ENCODE measurements at places on chromosomes 1 and 21.

- DNase-seq, result no peak
Measured at GRCh38 chr1:36440646-36441045, 9.6 kb downstream of the OSCP1 start.

DNA sequence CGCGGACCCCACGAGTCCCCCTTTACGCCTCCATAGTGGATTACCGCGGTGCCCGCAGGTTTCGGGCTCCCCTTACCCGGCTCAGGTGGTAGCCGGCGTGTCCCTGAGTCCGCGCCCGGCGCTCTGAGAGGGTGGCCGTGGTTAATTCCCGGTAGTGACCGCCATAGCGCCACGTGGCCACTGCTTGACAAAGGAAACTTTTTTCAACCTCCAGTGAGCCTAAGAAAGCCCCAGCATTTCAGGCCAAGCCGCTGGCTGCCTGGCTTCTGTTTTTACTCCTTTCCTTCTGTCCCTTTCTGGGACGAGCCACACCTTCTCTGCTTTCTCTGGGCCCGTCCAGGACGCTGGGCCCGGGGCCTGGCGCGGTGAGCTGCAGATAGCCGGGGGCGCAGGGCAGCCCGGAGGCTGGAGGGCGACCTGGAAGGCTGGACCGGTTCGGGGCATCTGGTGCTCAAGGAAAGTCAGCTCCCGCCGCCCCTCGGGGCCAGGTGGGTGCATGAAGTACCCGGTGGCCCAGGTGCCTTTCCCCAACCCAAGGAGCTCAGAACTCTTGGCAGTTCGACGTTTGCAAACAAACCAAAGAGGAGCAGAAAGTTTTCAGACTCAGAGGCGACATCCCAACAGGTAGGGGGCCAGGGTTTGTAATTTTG lies 540 bp upstream of the C1orf198 start:
- no peak for DNase-seq

DNA sequence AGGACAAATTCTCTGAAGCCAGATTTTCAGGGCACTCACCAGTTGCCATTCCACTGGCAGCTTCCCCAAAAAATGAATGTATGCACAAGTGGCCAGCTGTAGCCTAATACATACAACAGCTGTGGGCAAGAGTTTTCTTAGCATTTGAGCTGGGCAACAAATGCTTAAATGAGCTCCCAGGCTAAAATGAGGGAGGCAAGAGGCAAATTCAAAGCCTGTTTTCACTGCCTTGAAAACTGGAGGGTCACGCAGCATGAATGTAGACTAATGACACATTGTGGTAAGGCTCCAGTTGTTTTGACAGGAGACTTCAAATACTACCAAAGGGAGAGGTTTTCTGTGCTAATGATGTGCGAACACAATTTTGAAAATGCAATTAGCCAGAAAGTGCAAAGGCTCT lies 88.2 kb downstream of the TIAM1 start:
- DNase-seq, result no peak

- no peak for DNase-seq
Measured at GRCh38 chr1:7220007-7220406, 434.8 kb downstream of the CAMTA1 start.

DNA sequence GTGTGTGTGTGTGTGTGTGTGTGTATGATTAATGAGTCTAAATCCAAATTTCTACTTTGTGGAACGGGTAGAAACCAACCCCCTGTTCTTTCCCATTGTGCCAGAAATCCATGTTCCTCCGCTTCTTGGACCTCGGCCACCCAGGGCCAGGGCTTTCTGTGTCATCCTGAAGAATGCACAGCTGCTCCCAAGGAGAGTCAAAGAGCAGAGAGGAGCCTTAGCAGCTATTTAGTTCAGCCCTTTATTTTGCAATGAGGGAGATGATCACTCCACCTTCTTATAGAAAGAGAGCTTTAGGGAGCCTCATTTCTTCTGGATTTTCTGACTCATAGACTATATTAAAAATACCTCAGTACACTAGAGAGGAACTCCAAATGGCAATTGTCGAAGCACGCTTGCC lies 489.3 kb upstream of the VAMP3 start:
- DNase-seq, result no peak

DNA sequence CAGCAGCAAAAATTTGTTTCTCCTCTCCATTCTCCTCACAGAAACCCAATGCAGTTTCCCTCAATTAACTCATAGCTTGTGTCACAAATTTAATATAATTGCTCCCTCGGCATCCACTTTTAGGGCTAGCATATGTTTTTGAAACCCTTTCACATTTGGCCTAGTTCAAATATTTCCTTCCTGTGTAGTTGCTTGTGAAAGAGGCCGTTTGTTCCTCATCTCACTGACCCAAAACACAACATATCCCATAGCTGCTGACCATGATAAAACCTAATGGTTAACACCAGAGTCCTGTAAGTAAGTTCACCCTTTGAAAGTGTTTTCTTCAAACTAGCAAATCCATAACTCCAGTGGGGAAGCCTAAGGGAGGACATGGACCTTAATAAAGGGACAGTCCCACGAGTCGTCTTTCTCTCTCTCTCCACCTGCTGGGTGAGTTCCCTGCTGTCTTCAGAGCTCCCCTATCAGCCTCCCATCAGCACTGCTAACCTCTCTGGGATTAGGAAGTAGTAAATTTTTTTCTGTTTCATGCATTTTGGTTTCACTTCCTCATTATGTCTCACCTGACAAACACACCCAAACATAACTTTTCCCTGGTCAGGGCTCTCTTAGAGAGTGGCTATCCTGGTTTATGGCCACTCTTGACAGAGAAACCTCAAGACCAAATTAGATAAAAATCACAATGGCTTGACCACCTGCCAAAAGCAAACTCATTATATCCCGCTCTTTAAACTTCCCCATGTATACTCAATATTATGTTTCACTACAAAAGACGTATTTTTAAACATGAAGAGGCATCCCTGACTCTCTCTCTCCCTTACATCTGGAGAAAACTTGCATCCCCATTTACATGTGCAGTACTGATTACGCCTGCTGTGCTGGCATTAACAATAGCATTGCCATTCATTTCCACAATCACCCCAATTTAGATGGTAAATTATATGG lies 177.7 kb upstream of the HP1BP3 start:
- no peak for DNase-seq

- DNase-seq, result no peak
Measured at GRCh38 chr1:207840380-207840779, 70.5 kb downstream of the CD34 start.

DNA sequence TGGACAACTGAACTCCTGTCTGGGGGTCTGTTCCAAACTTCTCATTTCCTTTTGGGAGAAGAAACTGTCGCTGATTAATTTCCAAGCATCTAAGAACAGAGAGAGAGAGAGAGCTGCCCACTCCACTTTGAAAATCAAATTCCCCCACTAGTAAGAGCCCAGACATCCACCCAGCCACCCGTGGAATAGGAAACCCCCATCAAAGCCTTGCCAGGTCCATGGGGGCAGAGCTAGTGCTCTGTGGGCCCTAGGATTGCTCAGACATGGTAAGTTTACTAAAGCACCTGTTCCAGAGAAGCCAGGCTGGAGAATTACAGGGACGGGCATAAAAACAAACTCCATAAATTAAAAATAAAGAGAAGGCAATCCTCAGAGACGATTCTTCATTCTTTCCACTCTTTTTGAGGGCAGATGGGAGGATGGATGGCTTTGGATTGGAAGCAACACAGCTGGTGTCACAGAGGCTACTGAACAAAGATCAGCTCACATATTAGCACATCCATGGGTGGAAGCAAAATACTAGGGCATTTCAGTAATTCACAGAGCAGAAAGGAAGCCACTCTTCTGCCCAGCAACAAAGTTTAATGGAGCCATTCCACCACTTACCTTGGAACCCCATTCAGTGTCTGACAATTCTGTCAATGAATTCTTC lies 103.9 kb downstream of the COLGALT2 start:
- no peak for DNase-seq

DNA sequence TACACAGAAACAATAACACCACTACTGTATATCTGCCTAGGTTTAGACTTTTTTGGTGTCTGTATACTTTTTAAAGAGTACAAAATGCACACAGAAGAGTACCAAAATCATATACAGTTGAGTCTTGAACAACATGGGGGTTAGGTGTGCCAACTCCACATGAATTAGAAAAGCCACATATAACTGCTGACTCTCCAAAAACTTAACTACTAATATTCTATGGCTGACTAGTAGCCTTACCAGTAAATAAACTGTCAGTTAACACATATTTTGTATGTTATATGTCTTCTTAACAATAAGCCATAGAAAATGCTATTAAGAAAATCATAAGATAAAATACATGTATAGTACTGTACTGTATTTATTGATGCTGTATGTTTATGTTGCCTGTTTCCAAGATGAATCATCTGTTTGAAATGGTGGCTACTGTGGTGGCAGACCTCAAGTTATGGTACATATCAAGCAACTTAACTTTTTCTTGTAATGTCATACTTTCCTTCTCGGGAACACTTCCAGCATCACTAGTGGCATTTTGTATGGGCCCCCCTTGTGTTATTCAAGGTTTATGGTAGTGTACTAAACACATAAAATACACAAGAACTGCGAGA lies 71.2 kb downstream of the LHX4 start:
- DNase-seq, result no peak

All from activated CD8-positive, alpha-beta memory T cell treated with anti-CD3 and anti-CD28 coated beads for 1 hour (primary cell).